Lower leg skin (tissue), 4 donors: ENCODE measurements at places on chromosomes 5 and 9.
A peak's percentile ranks its signal among the peaks of the same experiment; 100 is the strongest.

DNA sequence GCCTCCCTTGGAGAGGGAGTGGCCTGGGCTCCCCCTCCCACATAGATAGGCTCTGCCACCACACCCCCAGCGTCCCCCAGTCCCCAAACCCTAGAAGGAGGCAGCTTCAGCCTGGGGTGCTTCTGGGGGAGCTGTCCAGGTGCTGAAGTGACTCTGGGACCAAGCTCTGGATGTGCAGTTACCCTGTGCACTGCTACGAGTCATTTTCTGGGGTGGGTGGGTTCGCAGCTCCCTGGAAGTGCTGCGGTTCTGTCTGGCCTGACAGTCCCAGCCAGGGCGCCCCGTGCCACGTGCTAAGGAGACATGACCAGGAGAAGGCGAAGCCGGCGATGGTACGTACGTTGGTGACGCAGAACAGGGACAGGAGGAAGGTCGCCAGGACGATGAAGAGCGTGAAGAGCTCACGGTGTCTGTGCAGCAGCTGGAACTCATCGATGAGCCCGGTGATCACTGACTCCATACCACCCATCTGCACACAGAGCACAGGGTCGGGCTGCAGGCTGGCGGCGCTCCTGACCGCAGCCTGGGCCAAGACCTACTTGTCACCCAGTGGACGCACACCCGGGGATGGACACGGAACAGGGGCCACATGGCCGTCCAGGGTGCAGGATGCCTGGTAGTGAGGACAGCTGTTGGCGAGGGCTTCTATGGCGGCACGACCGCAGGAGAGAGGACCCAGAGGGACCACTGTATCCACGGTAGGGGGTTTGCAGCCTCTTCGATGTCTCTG is 35.7 kb downstream of the SLC6A3 start:
- no peak for DNase-seq

- DNase-seq: peak; percentile 97
Measured at GRCh38 chr5:172443441-172444109, 10.8 kb downstream of the SH3PXD2B start.

DNA sequence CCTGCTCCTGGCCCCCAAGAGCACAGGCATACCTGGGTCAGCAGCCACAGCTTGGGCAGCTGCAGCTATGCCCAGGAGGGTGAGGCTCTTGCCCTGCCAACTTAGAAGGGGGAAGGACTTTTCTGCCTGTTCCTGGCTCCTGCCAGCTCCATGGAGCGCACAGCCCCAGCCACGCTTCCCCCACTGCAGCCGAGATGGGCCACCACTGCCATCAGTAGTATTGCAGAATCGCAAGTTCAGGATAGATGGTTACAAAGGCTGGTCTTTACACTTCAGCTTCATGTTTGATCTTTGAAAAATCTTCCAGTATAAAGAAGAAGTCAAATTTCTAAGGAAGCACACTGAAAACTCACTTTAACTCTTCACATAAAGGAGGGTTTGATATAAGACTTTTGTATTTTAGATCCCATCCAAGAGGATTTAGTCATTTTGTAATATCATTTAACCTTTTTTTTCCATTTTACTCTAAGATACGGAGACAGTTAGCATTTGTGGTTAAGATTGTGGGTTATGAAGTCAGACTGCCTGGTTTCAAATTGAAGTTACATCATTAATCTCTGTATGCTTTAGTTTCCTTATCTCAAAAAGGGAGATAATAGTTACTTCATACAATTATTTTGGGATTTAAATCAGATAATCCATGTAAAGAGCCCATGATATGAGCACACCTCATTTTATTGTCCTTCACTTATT is 81.8 kb downstream of the NLN start:
- no peak for DNase-seq

- no peak for DNase-seq
Measured at GRCh38 chr5:124872615-124873014, 126.2 kb upstream of the ZNF608 start.

DNA sequence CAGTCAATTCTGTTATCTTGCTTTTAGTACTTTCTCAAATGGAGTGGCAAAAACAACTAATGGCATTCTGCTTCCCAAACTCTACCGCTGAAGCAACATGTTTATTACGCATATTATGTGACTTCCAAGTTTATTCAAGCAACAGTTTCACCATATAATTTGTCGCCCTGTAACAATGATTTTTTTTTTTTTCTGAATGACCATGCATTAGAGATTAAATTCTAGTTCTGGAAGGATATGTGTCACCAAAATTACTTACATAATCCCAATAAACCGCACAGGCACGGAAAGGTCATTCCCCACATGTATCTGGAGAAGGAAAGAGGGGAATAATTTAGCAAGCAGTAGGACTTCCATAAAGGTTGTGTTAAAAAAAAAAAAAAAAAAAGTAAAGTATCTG is 691.8 kb downstream of the DNAH5 start:
- DNase-seq: no peak

DNA sequence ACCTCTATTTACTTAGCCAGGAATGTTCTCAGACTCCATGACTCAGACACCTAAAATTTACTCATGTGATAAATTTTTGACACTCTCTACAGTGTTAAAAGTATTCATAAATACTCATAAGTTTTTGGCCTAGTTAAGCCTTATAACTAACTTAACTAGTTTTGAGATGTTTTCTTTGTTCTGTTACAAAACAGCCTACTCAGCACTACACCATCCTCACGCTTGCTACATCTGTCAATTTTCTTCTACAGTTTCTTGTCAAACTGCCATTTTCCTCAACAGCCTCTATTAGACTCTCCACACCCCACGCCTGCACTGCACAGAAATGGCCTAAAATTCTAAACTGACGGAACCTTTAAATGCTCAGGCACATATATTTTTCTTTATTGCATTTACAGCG is 195.5 kb downstream of the ANXA1 start:
- no peak for DNase-seq

GRCh38 chr5:35876922-35877321 is 20.2 kb downstream of the IL7R start:
- no peak for DNase-seq

DNA sequence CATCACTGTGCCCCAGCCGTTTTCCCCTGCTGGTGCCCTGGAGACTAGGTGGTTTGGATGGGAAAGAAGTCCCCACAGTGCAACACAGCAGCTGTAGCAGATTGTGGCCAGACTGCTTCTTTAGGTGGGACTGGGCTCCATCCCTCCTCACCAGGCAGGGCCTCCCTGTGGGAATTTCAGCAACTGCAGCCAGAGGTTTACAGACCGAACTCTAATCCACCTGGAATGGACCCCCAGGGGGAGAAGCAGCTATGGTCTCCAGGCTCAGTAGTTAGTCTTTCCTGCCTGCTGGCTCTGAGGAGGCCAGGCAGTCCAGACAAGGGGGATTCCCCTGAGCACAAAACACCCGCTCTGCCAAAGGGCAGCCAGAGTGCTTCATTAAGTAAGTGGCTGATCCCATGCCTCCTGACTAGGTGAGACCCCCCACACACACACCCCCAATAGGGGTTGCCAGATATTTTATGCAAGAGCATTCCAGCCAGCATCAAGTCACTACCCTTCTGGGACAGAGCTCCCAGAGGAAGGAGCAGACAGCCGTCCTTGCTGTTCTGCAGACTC is 188.9 kb downstream of the SGCD start:
- no peak for DNase-seq

DNA sequence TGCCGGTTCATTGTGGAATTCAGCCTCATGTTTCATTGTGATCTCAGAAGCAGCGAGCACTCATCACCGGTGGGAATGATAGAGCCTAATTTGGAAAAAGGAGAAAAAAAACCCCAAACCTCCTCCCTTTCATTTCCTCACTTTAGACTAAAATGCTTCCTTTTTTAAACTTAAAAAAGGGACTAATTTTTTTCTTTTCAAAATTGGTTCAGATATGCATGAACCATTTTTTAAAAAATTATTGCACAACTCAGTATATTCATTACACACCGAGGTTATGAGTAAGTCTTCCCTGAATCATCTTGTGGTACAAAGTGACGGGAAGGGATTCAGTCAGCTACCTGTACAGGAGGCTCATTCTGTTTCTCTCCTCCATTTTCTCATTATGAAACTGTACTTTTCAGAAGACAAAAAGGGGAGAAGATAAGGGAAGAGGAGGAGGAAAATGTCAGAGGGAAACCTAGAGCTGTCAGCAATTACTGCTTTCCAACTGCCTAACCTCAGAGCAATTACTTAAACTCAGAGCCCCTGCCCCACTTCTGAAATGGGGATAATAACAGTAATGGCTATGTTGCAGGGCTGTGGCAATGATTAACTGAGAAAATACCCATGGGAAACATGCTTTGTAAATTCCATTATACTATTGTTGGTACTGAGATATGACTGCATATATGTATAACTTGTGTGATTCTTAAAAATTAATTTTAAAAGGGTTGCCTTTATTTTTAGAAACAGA is 24.0 kb downstream of the GALNT10 start:
- DNase-seq: no peak

- DNase-seq: no peak
Measured at GRCh38 chr5:165309446-165309845, 1804.0 kb downstream of the MAT2B start.

DNA sequence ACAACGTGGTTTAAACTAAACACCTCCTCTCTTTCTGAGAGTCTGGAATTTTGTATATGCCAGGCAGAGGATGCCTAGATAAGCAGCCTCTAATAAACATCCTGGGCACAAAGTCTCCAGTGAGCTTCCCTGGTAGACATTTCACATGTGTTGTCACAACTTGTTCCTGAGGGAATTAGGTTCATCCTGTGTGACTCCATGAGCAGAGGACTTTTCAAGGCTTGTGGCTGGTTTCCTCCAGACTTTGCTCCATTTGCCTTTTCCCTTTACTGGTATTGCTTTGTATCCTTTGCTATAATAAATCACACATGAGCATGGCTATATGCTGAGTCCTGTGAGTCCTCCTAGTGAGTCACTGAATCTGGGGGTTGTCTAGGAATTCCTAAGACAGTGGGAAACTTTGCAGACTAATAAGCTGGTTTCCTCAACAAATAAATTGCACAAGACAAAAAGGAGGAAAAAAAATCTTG is 77.4 kb downstream of the NR2F1-AS1 start:
- no peak for DNase-seq

DNA sequence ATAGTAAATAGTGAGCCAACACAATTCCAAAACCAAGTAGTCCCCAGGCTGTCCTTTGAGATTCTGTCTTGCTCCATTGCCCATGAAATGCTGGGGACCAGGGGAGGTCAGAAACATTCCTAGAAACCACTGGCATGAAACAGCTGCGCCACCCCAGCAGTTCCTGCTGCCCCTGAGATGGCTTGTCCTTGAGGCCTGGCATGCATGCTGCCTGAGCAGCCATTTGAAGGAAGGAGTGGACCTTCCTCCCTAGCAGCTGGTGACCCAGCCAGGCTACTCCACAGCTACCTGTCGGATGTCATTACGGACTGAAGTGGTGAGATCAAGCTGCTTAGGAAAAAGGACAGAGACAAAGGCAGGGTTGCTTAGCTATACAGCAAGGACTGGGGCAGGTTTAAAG is 260.6 kb downstream of the DENND1A start:
- no peak for DNase-seq

GRCh38 chr5:115377468-115378217 is 81.2 kb upstream of the CCDC112 start:
- DNase-seq: no peak

DNA sequence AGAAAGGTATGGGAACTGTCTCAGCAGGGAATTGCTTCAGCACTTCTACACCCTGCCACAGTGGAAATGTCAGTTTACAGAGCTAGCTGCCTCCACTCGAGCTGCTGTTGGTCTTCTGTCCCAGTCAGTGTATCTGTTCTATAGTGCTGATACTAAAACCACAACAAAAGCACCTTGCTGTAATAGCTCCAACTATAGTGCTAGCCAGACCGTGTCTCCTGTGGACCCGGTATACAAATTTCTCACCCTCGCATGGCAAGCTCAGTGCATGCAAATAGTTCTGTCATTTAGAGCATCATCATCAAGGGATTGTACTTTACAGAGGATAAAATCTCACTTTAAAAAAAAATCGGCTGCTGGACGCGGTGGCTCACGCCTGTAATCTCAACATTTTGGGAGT is 51.5 kb upstream of the IQGAP2 start:
- DNase-seq: no peak

GRCh38 chr9:72650206-72650605 is 128.8 kb downstream of the TMC1 start:
- no peak for DNase-seq

GRCh38 chr5:4148009-4148408 is 552.4 kb downstream of the IRX1 start:
- DNase-seq: no peak

GRCh38 chr9:127423476-127423933 is 677 bp upstream of the ZNF79 start:
- no peak for DNase-seq

- DNase-seq: no peak
Measured at GRCh38 chr9:16869131-16869881, 1.2 kb downstream of the BNC2 start.

DNA sequence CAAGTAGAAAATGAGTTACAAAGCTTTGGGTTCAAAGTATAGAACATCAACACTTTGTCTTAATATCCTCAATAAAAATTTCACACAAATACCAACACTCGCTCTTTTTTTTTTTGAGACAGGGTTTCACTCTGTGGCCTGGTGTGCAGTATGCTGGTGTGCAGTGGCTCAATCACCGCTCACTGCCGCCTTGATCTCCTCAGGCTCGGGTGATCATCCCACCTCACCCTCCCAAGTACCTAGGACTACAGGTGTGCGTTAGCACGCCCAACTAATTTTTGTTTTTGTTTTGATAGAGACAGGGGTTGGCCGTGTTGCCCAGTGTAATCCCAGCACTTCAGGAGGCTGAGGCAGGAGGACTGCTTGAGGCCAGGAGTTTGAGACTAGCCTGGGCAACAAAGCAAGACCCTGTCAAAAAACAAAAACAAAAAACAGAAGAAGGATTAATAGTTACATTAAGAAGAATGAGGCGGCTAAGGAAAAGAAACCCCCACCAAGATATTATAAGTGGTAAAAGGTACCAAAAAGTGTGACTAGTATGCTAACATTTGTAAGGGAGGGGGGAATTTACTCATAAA is 20.3 kb downstream of the FNBP1 start:
- DNase-seq: no peak

DNA sequence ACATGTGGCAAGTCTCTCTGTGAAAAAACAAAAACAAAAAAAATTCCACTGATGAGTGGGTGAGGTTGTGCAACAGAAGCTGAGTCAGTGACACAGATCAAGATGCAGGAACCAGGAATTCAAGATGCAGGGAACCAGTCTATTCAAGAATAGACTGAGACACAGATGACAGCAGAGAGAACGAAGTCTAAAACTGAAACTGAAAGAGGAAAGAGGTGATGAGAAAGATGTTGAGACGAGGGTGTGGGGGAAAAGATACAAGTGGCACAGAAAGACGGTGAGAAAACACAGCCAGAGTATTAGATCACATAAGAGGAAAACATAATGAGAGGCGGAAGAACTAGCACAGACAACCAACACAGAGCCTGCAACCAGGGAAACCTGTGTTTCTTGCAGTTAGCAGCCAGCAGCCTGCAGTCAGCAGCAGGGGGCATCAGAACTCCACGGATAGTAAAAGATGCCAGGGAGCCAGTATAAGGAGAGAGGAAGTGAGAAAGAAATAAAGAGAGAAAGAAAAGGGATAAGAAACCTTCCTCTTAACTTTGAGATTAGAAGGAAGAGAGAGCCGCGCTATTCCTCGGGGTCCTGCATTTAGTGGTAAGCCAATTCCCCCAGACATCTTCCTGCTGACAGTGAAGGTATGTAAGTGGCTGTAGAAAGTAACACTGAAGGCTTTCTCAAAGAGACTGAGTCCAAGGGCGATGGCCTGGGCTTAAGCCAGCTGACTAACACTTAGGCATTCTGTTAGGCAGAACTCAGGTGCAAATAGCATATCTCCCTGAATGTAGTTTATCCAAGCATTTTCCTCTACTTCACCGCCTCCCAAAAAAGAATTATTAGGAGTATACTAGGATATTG is 79.0 kb downstream of the TLR4 start:
- DNase-seq: peak; percentile 91
